ENCODE measurements at places on chromosomes 7 and 10.

DNA sequence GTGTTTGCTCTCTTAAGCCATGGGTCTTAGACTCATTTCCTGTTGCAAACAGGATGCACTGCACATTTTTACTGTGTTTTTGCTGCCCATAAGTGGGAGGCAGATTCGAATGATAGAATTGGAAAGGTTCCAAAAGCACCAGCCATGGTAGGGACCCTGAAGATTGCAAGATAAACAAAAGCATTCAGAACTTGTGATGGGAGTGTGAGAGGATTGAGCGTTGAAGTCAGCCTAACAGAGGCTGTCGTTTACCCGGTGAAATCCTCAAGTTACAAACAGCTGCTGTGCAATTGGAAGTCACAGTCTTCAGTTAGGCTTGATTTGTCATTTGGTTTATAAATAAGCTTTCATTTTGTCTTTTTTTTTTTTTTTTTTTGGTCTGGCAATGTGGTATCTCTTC, 192.7 kb upstream of the MKI67 start:
- no peak for DNase-seq

DNA sequence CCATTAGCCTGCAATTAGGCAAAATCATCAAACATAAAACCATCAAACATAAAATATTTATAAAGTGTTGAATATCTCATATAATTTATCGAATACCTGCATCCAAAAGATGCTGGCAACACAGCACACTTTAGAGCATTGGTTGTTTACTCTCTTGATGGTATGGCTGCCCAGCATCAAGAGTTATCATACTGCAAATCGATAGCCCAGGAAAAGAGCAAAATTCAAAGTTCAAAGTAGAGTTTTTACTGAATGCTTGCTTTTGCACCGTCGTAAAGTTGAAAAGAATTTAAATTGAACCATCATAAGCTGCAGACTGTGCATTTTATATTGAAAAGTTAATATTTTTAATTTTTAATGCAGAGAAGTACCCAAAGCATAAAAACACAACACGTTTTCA, 4.2 kb upstream of the GSTO2 start:
- DNase-seq, result no peak

GRCh38 chr10:78199005-78199725, 165.5 kb downstream of the RPS24 start:
- no peak for DNase-seq

GRCh38 chr7:47604496-47604890, 22.6 kb upstream of the TNS3 start:
- DNase-seq, result no peak

GRCh38 chr10:26755443-26755903, 58.0 kb downstream of the PDSS1 start:
- DNase-seq, result no peak

- DNase-seq, result no peak
Measured at GRCh38 chr7:1567049-1567771, 2.6 kb downstream of the PSMG3 start.
